ENCODE measurements at places on chromosomes 4 and X.

DNA sequence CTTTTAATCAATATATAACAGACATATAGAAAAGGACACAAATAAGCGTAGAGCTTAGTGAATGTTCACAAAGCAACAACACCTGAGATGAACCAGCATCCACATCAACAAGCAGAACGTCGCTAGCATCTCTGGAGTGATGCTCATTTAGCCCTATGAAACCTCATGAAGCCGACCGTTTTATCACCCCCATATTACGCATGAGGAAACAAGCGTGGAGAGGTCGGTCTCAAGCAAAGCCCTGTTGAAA, 524 bp upstream of the RPS3A start:
- no peak for DNase-seq

DNA sequence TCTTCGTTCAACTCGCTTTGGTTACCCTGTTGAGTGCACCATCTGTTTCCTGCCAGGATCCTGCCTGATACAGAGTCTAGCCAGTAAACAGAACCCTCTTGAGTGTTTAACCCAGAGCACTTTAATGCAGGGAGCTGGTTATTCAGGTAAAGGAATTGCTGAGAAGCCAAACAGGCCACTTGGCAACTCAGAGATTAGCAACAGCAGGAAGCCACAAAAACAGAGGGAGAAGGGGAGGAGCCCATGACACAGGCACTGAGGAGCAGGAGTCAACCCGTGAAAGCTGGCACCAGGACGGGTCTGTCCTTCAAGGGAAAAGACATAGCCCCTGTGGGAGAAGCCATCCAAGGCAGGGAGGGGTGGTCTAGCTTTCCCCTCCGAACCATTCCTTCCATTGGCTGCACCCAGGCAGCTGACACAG, 641.4 kb downstream of the ZNF674 start:
- no peak for DNase-seq

GRCh38 chrX:19688426-19688825, 173.1 kb upstream of the MAP3K15 start:
- no peak for DNase-seq

GRCh38 chrX:38864165-38864564, 62.9 kb downstream of the MID1IP1 start:
- no peak for DNase-seq

DNA sequence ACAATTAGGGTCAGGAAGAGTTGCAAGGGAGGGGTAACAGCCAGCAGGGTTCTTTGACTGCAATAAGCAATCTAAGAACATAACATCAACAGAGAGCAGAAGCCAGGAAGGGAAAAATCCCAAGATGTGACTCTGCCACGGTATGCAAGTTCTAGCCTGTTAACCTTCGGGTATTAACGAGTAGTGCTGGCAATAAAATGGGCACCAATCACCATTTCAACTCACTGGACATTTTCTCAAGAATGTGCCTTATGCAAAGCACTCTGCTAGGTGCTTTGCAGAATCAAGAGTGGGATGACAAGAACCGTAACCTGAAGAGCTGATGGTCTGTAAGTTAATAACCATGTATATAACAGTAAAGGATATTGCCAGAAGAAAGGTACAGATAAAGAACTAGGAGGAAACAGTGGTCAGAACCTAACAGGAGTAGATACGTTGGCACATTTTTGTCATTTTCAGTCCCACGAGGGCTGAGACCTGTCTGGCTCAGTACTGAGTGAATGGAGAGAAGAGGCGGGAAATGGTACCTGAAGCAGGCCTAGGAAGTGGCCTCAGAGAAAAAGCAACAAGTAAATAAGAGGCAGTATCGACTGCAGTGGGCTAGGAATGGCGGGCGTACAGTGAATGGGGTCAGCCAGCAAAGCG, 2.7 kb downstream of the ELOVL6 start:
- no peak for DNase-seq

DNA sequence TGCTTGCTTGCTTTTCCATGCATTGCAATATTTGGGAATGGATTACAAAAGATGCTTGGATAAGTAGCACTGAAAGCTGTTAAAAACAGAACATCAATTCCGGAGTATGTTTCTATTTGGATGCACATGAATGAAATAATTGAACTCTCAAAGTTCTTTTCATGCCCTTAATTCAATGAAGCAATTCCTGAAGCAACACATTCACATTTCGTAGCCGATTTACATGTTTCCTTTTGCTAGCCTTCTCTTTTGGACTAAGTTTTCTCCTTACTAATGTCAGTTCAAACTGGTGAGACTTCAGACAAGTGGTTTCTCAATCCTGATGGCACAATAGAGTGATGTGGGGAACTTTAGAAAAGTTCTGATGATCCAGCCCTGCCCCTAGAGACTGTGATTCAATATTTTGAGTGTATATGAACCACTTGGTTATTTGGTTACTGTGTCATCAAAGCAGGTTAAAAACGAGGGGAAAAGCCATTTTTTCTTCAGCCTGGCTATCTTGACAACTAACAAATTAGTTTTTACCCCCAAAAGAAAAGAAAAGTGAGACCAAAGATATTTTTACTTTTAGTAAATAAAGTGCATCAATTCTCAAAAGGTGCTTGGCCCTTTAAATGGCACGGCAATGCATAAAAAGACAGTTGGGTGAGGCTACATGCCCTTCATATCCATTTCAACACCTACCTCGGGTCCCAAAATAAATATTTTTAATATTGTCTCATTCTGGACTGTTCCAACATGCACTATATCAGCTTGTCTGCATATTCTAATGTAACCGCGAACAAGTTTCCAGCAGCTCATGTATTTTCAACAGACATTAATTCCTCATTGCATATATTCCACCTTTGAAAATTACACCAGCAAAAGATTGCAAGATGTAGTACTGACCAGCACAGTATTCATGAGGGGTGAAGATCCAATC, 90.1 kb upstream of the RPL34 start:
- no peak for DNase-seq

- DNase-seq: no peak
Measured at GRCh38 chr4:104395168-104395614, 99.5 kb downstream of the CXXC4 start.

GRCh38 chrX:148193759-148194158, 212.6 kb downstream of the FMR1NB start:
- no peak for DNase-seq

- no peak for DNase-seq
Measured at GRCh38 chrX:143095816-143096215, 70.1 kb downstream of the SPANXN4 start.

DNA sequence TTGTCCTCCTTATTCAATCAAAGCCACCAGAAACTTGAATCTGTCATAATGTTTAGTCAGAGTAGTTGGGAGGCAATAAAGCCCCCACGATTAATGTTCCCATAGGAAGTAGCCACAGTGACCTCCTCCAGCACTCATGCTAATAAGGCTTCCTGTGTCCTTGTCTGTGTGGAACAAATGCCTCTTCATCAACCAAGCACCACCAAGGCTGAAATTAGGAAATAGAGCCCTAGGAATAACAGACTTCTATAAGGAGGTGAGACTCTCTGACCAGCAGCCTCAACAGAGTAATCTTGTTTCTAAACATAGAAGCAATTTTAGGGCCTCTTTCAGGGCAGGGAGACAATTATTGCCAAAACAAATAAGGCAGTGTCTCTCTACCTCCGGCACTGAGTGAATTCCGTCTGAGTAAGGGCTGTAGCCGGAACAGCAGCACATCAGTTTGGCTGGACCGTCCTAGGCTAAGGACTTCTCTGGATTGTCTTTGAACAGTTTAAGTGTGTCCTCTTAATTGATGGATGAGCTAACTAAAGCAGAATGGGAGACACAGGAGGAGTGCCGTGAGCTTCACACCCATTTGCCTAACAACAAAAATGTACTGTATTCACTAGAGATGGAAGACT, 329.2 kb upstream of the HAND2 start:
- no peak for DNase-seq
